ENCODE measurements at places on chromosomes 5 and 9. TPM values are rescaled to one million over a fixed set of nuclear protein-coding genes. Genes with fewer than 3 reads are reported as not detected.

- DNase-seq: no peak
Measured at GRCh38 chr9:111000202-111000601, 38.1 kb downstream of the LPAR1 start.

GRCh38 chr5:64158827-64159226, 6.8 kb upstream of the RNF180 start:
- no peak for DNase-seq

DNA sequence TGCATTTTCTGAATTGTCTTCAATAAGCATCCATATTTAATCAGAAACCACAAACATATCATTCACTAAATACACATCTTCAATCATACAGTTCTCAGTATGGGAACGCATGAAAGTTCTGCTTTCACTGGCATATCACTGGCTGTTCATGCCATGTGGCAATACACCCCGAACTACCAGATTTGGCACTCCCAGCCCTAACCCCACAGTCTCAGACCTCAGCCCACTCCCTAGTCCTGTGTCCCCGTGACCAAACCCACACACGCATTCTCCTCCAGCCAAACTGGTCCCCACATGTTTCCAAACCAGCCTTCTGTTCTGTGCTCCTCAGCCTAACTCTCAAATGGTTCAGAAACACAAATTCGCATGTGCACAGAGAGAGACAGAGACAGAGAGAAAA, 20.6 kb downstream of the KCNMB1 start:
- DNase-seq: no peak

DNA sequence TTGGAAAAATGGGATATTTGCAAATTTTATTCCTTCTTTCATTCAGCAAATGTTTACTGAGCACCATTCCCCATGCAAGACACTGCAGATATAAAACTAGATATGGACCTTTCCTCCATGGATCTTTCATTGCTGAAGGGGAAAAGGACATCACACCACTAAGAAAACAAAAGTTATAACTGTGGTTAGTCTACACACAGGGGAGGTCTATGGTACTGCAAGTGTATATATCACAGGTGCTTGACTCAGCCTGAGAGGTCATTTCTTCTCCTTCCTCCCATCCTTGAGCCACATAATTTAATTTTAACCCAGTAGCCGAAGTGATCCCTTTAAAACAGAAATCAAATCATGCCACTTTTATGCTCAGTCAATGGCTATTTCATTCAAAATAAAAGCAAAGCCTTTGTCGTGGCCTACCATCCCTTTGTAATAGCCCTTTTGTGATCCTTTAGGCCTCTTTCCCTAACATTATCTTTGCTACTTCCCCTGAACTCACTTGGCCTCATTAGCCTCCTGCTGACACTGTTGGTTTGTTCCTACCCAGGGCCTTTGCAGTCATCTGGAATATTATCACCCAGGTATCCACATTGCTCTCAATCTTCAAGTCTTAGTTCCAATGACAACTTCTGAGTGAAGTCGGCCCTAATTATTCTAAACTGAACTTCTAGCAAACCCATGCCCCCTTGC, 213.2 kb downstream of the GABRB2 start:
- no peak for DNase-seq

ZNF346 gene
- 32.1 TPM for total RNA-seq

LCN6 gene
- not detected for total RNA-seq

GABRA6 gene
- total RNA-seq: not detected

FREM1 gene
- not detected for total RNA-seq

F2RL1 gene
- 0.14 TPM for total RNA-seq
